ENCODE measurements at places on chromosomes 16 and 17.
A peak's percentile ranks its signal among the peaks of the same experiment; 100 is the strongest.

DNA sequence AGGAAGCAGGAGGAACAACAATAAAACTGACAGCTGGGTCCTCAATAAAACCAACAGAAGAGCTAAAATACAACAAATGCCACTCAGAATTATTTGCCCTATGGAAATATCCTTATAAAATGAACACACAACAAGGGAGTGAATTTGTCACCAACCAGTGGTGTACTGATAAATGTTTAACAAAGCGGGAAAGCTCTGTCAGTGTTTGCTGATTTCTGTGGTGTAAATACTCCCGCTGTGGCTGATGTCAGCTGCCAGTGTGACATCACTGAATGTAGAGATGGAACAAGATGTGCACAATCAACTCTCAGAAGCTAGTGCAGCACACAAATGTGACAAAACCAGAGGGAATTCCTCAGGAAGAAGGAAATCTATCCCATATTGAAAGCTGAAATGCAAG is 51.9 kb downstream of the CDYL2 start:
- no peak for DNase-seq

- peak; percentile 50 for DNase-seq
Observed at GRCh38 chr17:32659419-32659842, 172.6 kb downstream of the CDK5R1 start.

DNA sequence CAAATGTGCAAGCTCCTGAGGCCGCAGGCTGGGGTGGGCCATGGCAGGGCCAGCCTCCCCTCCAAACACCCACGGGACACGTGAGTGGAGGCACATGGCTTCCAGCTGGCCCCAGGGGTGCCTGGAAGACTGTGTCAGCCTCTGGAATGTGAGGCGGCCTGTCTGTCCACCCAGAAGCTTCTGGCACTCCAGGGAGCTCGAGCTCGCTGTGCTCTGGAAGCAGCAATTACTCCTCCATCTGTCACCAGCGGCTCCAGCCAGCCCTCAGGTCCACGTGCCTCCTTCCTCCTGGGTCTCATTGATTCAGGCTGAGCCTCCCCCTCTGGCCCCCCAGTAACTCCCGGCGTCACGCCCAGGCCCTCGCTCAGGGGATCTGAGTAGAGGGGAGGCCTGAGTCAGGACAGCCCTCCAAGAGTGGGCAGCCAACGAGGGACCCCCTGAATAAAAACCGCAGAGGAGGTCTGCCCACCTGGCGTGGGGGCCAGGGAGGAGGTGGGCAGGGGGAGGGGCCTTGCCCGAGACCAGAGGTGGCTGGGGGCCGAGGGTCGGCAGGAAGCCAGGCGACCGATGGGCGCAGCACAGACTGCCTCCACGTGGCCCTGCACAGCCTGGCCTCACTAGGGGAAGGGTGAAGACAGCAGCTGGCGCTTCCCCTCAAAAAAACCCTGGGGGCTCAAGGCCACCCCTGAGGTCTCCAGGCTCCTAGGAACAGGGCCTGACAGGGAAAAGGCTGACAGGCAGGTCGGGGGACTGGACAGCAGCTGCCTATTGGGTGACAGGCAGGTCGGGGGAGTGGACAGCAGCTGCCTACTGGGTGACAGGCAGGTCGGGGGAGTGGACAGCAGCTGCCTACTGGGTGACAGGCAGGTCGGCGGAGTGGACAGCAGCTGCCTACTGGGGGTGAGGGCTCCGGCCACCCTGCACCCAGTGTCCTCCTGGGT is 11.9 kb downstream of the PIEZO1 start:
- no peak for DNase-seq

GRCh38 chr16:78537511-78537910 is 438.1 kb downstream of the WWOX start:
- DNase-seq: no peak

GRCh38 chr17:40431231-40431602 is 12.0 kb upstream of the IGFBP4 start:
- no peak for DNase-seq

DNA sequence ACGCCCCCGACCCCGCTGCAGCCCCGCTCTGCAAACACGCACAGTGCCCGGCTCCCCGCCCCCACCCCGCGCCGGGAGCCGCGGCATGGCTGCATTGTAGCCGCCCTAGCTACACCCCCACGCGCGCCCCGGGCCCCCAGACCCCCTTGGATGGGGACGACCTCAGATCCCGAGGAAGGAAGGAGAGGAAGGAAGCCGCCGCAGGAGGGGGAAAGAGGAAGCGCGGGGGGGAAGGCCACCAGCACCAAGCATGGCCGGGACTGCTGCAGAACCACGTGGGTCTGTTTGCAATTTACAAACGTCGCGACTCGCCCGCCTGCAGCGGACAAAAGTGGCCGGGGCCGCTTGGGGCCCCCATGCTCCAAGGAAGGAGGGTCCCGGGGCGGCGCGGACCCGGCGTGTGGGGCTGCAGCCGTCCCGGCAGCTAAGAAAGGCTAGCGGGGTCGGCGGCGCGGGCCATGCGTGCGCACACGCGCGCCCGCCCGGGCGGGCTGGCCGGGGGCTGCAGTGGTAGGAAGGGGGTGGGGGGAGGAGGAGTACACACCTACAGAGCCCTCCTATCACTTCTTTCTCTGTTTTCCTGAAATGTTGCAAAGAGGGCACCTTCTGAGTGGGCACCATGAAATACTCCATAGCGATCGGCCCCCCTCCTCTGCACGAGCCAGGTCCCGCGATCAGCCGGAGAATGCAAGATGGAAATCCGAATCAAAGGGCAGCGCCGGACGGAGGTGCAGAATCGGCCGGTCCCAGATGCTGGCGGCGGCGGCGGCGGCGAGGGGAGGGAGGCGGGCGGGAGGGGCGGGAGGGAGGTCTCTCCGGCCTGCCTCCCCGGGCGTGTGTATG is 488 bp downstream of the TFAP4 start:
- peak; percentile 19 for DNase-seq

- DNase-seq: peak; percentile 90
Observed at GRCh38 chr17:28371245-28372202, at the start of gene SARM1. TSS of gene SARM1 (plus strand) at chr17:28371694. CDS start at chr17:28372033, 339 bp downstream.

DNA sequence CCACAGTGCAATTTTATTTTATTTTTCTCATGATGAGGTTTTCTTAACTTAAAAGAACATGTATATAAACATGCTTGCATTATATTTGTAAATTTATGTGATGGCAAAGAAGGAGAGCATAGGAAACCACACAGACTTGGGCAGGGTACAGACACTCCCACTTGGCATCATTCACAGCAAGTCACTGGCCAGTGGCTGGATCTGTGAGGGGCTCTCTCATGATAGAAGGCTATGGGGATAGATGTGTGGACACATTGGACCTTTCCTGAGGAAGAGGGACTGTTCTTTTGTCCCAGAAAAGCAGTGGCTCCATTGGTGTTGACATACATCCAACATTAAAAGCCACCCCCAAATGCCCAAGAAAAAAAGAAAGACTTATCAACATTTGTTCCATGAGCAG is 12.3 kb upstream of the EFCAB13 start:
- DNase-seq: no peak

GRCh38 chr17:41617698-41618097 is 5.1 kb upstream of the KRT16 start:
- DNase-seq: no peak

GRCh38 chr17:79393358-79394052 is 217.3 kb downstream of the RBFOX3 start:
- peak; percentile 50 for DNase-seq

GRCh38 chr16:2535625-2536013 is 2.2 kb upstream of the PDPK1 start:
- DNase-seq: no peak

DNA sequence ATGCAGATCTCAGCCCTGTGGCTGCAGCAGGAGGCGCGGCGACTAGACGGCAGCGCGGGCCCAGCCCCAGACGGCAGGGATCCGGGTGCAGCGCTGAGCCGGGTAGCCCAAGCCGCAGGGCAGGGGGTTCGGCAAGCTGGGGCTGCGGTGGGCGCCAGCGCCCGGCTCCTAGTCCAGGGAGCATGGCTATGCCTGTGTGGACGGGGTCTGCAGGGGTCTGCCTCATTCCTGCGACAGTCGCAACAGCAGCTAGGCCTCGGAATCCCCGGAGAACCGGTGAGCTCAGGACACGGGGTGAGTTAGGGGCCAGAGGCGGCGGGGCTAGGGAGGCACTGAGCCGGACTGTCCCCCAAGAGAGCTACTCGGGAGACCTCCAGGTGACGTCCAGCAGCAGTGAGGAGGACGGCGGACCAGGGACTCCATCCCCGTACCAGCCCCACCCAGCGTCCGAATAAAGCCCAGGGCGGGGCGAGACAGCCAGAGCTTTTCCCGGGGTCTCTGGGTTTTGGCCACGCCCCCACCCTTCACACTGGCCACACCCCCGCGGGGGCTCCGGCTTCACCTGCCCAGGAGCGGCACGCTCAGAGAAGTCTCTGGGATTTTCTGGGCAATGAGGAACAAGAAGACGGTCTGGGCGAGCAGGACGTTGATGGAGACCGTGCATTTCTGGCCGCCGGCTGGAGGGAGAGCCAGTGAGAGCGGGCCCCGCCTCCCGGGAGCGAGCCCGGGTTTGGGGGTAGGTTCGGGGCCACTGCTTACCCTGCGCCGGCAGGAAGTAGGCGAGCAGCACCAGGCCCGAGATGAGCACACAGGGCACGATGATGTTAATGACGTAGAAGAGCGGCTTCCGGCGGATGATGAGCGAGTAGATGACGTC is 1.1 kb downstream of the C17orf107 start:
- peak; percentile 81 for DNase-seq

DNA sequence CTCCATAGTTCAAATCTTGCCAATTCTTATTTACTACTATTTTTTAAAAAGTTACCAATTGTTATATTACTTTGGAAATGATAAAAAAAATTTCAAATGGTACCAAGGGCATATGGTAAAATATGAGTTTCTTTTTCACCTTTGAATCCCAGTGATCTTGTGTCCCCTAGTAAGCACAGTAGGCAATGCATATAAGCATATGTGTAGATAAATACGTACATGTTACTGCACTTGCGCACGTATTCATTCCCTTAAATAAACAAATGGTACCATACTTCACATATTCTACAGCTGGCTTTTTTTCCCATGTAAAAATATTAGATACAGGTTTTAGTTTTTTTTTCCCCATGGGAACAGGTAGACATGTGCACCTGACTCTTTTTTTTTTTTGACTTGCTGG is 27.6 kb downstream of the HEATR9 start:
- DNase-seq: no peak

DNA sequence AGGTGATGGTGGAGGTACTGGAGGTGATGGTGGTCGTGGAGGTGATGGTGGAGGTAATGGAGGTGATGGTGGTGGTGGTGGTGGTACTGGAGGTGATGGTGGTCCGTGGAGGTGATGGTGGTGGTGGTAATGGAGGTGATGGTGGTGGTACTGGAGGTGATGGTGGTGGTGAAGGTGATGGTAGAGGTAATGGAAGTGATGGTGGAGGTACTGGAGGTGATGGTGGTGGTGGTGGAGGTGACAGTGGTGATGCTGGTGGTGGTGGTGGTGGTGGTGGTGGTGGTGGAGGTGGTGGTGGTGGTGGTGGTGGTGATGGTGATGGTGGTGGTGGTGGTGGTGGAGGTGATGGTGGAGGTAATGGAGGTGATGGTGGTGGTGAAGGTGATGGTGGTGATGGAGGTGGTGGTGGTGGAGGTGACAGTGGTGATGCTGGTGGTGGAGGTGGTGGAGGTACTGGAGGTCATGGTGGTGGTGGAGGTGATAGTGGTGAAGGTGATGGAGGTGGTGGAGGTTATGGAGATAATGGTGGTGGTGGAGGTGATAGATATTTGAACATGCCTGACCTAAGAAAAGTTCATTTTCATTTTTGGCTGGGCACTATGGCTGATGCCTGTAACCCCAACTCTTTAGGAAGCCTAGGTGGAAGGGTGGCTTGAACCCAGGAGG is 55.0 kb downstream of the RNF213 start:
- no peak for DNase-seq

DNA sequence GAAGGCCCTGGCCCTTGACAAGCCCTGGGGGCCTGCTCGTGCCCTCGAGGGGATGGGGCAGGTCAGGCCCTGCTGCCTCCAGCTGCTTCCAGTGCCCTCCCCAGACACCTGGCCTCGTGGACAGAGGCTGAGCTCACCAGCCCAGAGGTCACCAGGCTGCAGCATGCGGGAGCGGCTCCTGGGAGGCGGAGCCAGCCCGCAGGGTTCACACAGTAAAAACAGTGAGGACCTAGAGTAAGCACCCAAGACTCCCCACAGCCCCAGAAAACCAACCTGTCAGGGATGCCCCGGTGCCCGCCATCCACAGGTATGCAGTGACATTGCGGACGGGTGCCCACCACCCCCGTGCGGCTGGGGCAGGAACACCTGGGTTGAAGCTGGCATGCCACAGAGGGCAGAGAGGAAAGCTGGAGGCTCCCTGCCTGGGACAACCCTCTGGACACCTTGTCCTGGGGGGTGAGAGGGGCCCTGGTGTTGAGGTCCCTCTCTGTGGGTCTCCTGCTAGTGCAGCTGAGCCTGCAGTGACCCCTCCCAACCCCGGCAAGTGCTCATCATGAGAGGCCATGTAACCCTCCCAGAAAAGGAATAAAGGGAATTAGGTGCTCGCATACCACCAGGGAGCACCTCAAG is 62.1 kb downstream of the LMF1 start:
- no peak for DNase-seq

DNA sequence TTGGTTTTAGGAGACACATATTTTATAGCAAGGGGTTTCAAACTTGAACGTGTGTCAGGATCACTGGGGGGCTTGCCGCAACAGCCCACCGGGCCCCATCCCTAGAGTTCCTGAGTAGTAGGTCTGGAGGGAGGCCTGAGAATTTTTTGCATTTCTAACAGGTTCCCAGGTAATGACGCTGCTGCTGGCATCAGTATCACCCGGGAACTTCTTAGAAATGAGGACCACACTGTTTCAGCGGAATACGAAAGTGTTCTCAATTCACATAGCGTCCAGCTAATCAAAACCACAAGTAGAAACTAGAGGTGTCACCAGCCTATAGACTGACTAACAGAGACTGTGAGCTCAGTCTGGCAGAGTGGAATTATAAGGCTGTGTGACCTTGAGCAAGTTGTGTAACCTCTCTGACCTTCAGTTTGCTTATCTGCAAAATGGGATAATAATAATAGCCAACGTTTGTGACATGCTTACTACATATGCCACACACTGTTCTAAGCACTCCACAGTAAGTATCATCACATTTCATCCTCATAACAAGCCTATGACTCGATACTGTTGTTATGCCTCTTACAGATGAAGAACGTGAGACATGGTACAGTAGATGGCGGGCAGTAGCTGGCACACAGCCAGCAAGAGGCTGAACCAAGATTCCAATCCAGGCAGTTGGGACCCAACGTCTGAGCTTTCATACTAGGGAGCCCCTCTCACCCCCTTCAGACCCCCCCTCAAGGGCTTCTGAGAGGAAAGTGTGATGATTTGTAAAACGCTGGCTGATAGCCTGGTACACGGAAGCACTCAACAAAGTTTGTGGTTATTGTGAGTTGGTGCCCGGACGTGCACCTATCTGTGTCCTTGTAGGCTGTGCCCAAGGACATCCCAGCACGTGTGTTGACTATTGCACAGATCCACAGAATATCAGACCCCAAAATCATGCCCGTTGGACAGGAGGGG is 4.6 kb upstream of the ICAM2 start:
- peak; percentile 54 for DNase-seq
